Activated naive CD8-positive, alpha-beta T cell treated with anti-CD3 and anti-CD28 coated beads, Interleukin-2, amount 50 U/mL, for 16 hours (primary cell): ENCODE measurements at places on chromosomes 16 and 17.

- DNase-seq = no peak
Measured at GRCh38 chr16:68374246-68374805, 63.5 kb downstream of the PRMT7 start.

- no peak for DNase-seq
Measured at GRCh38 chr17:72461757-72462156, 340.9 kb downstream of the SOX9 start.

GRCh38 chr16:80084163-80084562 lies 456.6 kb upstream of the DYNLRB2 start:
- no peak for DNase-seq

GRCh38 chr17:55722742-55723487 lies at the start of gene TMEM100:
Gene TMEM100, minus strand, starts transcription at chr17:55722864. Its CDS starts 1,794 bp downstream, at chr17:55721070.
- DNase-seq = no peak

DNA sequence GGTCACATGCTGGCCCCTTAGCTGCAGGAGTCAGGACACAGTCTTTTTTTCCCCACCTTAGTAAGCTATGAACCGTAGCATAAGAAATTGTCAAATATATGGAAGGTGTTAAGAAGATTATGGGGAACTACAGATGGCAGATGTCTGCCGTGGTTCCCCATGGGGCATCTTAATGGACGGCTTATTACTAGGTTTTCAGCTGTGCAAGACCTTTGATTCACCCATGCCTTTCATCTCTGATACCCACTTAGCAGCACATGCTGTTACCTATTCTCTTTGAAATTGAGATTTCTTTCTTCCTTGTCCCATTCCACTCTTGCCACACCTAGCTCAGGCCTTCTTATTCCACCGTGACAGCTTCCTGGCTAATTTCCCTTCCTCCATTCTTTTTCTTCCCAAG lies 70.7 kb downstream of the RPTOR start:
- no peak for DNase-seq

DNA sequence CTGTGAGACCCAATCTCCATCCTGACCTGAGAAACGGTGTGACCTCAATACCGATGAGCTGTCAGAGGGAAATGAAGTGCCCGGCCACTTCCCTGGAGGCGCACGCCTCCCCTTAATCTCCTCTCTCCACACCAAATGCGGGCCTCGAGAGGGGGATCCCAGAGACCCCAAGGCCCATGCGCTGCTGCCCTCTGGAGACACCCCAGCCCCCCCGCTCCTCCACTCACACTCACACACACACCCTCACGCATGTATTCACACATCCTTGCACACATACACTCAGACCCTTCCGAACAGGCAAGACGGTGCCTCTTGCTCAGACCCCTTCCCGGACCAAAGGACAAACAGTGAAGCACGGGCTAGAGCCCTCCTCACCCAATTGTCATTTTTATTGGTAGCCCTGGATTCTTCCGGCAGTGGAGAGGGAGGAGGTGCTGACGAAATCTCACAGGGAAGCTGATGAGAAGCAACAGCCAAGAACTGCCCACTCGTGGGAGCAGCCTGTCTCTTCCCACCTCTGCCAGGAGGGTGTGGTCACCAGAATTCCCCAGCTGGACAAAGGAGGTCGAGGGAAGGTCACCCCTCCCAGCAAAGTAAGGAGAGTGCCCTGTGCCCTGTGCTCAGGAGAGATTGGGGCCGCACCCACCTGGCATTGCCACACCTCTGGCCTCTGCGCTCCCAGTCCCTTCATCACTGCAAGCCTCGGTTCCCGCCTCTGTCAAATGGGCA lies 136.0 kb upstream of the TNRC6C start:
- DNase-seq = no peak

DNA sequence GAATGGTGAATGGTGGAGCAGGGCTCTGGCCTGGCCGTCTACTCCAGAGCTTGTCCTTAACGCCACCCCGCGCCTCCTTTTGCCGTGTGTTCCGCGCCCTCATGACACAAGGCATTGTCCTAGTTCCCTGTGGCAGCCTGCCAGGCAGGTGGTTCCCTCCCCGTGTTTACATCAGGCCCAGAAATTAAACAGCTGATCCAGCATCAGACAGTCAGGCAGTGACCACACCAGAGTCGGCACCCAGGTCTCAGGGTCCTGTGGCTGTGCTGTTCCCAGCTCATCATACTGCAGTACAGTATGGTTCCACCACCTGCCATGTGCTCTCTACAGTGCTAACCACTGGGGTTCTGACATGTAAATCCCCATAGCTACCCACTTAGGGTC lies 119.7 kb downstream of the RAB11FIP4 start:
- no peak for DNase-seq

DNA sequence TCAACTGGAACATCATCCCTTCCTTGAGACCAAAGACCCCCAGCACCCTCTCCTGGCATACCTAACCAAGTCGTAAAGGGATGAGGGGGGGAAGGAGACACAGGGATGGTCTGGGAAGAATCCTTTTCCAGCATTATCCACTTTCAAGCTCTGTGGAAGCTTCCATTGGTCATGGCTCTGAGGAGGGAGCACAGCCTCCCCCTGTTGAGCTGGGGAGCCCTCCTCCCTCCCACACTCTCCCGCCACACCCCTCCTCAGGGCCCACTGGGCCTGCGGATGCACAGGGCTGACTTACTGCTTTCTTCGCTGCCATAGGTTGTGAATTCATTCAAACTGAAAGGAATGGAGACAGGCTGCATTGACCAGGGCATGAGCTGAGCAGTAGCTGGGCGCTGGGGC lies 12.4 kb downstream of the CSF3 start:
- no peak for DNase-seq

GRCh38 chr17:59370593-59371299 lies 39.3 kb downstream of the YPEL2 start:
- no peak for DNase-seq

- DNase-seq = peak; percentile 48
Measured at GRCh38 chr17:79993390-79994227, 42.1 kb downstream of the TBC1D16 start.

- DNase-seq = no peak
Measured at GRCh38 chr16:50861970-50862411, 120.1 kb downstream of the CYLD start.

DNA sequence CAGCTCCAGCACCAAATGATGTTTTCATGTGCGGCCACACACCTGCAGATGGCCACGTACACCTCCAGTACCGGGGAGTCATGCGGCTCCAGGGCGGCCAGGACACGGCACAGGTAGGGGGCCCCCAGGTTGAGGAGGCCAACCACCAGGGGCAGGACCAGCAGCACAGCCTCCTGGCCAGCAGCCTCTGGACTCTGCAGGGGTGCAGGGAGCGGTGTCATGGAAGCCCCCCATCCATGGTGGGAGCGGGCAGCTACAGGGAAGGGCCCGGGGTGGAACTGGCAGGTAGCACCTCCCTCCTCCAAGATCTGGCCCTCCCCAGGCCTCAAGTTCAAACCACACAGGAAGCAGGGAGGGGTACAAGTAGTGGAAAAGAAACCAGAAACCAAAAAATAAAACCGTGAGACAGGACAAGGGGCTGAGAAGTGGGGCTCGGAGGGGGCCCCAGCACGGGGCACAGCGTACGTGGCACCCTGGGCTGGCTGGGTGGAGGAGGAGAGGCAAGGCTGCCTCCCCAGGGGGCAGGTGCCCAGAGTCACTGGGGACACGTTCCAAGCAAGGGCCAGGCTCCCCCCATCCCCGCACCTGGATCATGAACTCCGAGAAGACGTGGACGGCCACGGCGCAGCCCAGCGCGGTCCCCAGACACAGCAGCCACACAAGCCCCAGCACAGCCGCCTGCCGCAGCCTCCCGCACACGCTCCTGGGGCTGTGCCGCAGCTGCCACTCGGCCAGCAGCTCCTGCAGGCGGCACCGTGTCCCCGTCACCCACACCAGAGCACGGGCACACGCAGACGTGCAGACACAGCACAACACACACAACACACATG lies 7.4 kb downstream of the TMC6 start:
- DNase-seq = no peak

DNA sequence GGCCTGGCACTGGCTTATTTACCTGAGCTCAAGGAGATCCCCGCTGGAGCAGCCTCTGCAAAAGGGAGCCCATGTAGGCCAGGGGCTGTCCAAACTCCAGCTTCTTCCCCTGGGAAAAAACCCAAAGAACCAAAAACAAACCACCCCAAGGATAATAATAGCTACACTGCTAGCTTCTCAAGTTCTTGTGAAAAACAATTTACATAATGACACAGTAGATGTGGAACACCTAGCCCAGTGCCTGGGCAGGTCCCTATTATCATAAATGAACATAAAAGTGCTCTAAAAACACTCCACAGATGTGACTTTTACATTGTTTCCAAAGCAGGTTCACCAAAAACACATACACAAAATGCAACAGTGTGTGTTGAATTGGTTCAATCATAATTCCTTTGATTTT lies 27.3 kb downstream of the CENPV start:
- no peak for DNase-seq

DNA sequence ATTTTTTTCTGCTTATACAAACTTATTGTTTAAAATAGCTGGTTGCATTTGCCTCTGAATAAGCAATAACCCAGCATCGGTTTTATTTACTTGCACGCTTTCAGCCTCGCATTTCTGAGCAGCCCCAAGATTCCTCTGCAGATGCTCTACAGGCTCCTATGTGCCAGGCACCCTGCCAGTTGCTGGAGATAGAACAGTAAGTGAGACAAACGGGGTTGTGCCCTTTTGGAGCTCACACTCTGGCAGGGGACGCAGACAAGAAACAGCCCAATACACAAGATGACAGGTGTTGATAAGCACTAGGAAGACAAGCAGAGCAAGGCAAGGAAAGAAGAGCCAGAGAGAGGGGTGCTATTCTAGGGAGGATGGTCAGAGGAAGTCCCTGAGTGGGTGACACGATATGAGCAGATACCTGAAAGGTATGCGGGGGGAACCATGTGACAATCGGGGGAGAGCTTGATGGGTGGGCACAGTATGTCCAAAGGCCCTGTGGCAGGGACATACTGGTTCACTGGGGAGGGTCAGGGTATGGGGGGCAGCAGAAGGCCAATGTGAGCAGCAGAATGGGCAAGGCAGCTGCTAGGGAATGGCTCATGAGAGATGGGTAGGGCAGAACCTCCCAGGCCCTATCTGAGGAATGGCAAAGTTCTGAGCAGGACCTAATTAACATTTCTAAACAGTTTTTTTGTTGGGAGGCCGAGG lies 18.7 kb upstream of the ADORA2B start:
- DNase-seq = no peak
